ENCODE measurements at places on chromosomes 13 and 19.
A peak's percentile ranks its signal among the peaks of the same experiment; 100 is the strongest.

DNA sequence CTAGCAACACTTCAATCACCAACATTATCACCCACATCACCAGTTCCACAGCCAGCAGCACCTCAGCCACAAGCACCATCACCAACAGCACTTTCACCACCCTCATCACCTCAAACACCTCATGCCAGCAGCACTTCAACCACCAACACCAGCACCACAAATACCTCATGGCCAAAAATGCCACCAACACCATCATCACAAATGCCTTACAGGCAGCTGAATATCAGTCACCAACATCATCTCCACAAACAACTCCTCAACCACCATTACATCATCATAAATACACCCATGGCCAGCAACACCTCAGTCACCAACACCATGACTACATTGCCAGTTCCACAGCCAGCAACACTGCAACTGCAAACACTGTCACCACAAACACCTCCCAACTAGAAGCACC is 10.4 kb downstream of the FCER2 start:
- DNase-seq = no peak

DNA sequence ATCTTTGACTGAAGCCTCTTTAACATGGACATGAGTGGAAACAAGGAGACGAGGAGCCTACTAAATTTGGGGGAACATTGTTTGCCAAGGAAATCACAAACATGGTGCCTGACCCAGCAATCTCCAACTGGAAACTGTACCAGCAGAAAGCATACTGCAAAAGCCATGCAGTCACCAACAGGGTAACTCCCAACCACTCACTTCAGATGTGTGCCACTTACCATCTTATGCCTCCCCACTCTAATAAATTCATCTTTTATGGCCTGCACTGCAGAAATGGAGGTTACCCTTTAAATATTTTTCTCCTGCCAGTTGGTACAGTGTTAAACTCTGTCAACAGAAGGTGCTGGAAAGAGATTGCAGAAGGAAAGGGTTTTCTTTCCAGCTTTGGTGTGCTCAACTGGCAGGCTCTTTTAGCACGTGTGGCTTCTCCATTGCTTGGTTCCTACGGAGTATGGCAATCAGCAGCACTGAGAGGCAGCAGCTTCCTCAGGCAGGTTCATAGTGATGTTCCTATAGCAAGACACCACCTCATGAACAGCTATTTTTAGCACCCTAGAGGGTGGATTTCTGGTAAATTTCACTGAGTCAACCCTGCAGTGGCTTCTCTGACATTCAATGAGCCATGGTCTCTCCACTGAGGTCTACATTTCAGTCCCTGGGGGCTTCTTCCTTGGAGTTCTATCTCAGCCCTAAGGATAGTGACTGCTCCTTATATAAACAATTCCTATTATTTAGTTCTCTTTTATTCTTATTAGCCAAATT is 21.4 kb downstream of the MIR17HG start:
- DNase-seq = no peak

- DNase-seq = peak; percentile 80
Observed at GRCh38 chr13:45728759-45729158, 26.6 kb downstream of the CBY2 start.

- peak; percentile 47 for DNase-seq
Observed at GRCh38 chr19:919199-920050, 2.3 kb downstream of the KISS1R start.

- DNase-seq = no peak
Observed at GRCh38 chr19:47633996-47634395, 25.1 kb downstream of the BICRA start.

DNA sequence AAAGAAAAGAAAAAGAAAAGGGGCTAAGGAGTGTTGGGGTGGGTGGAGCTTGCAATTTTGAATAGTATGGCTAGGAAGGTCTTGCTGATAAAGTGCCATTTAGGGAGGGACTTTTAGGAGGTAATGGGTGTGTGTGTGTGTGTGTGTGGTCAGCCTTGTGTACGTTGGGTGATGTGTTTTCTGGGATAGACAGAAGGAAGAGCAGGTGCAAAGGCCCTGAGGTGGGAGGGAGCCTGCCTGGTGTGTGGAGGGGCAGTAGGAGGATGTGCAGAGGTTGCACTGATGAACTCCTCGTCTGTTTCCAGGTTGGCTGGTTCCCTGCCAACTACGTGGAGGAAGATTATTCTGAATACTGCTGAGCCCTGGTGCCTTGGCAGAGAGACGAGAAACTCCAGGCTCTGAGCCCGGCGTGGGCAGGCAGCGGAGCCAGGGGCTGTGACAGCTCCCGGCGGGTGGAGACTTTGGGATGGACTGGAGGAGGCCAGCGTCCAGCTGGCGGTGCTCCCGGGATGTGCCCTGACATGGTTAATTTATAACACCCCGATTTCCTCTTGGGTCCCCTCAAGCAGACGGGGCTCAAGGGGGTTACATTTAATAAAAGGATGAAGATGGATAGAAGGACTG is 30.5 kb upstream of the ADGRE1 start:
- DNase-seq = no peak

- peak; percentile 23 for DNase-seq
Observed at GRCh38 chr13:43544011-43544410, 242.8 kb downstream of the ENOX1 start.

DNA sequence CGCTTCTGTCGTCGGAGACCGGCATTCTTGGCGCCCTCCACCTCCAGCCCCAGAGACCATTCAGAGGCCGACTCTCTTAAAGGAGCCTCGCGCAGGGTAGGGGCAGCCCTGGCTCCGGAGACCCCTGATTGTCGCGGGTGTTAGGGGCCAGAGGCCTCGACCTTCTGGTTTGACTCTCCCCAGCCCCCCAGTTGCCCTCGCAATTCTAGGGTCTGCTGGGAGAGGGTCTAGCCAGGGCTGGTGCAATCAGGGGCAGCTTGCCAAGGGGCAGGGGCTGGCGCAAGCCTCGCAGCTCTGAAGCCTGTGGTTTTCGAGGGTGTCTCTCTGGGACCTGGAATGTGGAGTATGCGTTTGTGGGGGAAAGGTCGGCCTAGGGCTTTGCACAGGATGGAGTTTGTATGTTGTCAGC is 1.6 kb upstream of the SLC7A10 start:
- DNase-seq = peak; percentile 35

GRCh38 chr19:16296713-16297112 is 27.9 kb upstream of the KLF2 start:
- DNase-seq = no peak

- DNase-seq = no peak
Observed at GRCh38 chr13:22594041-22594440, 586.7 kb upstream of the SGCG start.

- DNase-seq = no peak
Observed at GRCh38 chr19:56969759-56970178, 129.2 kb upstream of the PEG3 start.

- no peak for DNase-seq
Observed at GRCh38 chr13:111598747-111599146, 278.3 kb downstream of the TEX29 start.

- peak; percentile 37 for DNase-seq
Observed at GRCh38 chr19:29590278-29590677, 15.8 kb upstream of the POP4 start.

GRCh38 chr19:36141039-36141927 is 1.4 kb downstream of the CAPNS1 start:
- peak; percentile 96 for DNase-seq

DNA sequence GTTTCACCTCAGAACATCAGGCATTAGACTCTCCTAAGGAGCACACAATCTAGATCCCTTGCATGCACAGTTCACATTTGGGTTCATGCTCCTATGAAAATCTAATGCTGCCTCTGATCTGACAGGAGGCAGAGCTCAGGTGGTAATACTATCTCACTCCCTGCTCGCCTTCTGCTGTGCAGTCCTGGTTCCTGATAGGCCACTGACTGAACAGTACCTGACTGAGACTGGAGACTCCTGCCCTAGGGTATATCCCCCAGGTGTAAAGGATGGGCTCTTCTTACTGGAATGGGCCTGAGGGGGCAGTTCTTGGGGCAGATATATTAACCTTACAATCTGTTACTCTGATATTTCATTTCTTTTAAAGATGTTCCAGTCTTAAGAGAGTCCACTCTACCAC is 6.3 kb downstream of the OBI1 start:
- DNase-seq = no peak

DNA sequence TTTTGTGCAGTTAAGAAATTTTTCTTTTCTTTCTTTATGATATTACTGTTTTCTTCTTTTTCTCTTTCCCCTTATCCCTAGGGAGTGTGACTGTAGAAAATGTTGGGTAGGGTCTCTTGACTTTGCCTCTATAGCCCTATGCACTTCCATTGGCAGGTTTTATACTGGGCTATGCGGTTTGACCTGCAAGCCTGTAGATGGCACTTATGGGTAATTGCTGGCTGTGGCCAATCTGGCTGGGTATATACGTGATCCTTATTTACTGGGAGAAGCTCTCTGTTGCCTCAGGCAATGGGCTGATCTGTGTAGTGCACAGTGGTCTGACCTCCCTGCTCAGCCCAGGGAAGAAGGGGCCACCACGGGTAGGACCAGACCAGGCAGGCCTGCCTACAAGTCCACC is 78.8 kb downstream of the RAP2A start:
- DNase-seq = no peak

DNA sequence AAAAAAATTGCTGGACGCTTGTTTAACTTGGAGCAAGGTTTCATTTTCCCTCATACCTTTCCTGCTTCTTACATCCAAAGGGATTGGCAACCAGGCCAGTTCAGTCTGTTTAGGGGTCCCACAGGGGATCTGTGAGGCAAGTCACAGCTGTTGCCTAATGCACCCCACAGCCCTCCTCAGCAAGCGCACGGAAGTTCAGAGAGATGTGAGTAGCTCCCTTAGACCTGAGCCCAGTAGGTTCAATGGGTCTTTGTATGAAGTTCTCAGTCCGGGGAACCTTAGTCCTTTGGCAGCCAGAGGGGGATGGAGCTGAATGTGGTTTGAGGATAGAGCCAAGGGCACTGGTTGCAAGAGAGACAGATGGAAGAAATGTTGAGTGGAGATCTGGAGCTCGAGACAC is 13.0 kb downstream of the SAMD4B start:
- no peak for DNase-seq

GRCh38 chr19:33468361-33469170 is 53.0 kb downstream of the PEPD start:
- no peak for DNase-seq

DNA sequence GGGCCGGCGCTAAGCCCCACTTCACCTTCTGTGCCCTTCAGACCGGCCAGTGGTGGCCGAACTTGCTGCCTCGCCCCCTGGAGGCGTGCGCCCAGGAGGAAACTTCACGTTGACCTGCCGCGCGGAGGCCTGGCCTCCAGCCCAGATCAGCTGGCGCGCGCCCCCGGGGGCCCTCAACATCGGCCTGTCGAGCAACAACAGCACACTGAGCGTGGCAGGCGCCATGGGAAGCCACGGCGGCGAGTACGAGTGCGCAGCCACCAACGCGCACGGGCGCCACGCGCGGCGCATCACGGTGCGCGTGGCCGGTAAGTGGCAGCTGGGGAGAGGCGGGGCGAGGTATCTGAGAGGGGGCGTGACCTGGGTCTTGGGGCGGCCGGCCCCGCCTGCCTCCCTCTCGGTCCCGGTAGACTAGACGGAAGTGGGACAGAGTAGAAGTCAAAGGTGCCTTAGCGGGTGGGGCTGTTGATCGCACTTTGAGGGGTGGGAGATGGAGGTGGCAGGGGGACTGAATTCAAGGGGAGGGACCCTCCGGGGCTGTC is 5.6 kb downstream of the ICAM5 start:
- DNase-seq = peak; percentile 39

DNA sequence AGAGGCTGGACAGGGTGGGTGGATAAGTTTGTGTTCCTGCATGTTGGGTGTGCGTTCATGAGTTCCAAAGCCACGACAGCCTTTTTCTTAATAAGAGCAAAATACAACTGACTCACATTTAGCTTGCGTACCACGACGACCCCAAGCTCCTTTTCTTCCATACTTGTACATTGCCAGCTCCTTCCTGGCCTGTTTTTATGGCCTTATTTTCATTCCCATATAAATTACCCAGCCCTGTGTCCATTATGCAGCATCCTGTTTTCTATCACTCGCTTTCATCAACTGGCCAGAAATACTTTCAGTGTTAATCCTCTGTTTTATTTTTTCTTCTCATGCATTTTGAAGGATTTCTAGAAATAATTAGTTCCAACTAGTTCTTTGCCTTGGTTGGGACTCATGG is 499.1 kb downstream of the FOXO1 start:
- DNase-seq = no peak

DNA sequence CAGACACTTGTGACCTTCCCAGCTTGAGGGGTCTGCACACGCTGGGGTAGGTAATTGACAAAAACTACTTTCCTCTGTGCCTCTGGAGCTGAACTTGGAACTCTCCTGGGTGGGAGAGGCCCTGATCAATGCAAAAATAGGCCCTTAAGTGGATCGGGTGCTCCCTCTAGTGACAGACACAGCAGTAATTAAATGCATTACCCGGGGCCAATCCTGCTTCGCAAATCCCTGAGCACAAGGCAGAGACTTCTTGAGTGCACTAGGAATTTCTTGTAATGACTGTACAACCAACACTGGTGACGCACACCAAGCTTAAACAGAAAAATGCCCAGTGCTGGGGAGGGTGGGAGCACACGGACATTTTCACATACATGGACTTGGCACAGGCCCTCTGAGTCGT is 10.6 kb upstream of the UBE2S start:
- peak; percentile 83 for DNase-seq

DNA sequence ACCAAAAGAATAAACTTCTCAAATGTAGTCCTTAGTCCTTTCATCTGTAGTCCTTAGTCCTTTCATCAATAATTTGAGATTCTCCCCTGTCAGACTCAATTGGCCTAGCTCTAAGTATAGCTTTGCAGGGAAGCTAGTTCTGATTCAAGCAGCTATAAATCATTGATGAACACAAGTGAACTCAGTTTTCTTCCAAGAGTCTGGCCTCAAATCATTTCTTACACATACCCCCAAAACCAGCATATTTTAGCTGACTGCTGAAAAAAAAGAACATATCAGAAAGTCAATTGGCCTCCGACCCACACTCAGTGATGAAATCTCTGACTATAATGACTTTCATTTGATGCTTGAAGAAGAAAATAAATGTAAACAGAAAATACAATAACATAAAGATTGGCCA is 64.9 kb downstream of the TNFSF11 start:
- no peak for DNase-seq

GRCh38 chr13:23513455-23513854 is 56.8 kb upstream of the TNFRSF19 start:
- no peak for DNase-seq

DNA sequence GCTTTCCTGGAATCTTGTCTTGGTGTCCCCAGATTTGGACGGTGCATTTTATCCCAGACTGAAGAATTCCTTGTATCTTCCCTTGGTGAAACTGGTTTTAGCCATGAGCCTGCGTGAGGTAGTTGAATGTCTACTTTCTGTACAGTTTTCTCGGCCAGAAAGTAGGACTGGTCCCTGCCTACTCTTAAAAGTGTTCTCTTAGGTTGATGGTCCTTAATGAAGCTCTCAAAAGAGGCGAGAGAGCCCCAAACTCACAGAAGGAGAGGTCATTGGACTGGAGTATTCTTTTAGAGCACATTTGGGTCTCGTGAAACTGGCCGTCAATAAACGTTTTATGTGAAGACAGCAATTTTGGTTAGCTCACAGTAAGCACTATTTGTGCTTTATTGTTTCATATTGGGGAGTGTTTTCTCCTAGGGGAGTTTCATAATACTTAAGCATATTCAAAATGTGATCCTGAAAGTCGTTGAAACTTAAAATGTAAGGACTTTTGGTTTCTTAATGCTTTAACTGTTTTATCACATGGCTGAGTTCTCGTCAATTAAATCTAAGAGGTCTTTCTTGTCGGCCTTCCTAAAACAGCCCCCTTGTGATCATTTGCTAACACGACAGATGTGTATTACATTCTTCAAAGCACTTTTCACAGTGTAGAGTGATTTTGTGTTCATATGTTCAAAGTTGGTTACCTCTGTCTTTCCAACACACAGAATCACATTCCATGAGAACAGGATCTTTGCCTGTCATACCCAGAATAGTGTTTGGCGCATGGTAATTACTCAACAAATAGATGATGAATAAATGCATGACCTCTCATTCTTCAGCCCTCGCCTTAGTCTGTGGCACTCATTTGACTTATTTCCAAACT is 889 bp downstream of the GTF2F2 start:
- no peak for DNase-seq

All from ELF-1 (cell line).